HepG2 (cell line): ENCODE measurements at places on chromosomes 1 and 21. TPM values are rescaled to one million over a fixed set of nuclear protein-coding genes. Genes with fewer than 3 reads are reported as not detected.

- no peak for DNase-seq
Observed at GRCh38 chr1:227779021-227779441, 36.4 kb upstream of the PRSS38 start.

GRCh38 chr21:32726839-32727686 is 750 bp downstream of the SYNJ1 start:
- DNase-seq = no peak

DNA sequence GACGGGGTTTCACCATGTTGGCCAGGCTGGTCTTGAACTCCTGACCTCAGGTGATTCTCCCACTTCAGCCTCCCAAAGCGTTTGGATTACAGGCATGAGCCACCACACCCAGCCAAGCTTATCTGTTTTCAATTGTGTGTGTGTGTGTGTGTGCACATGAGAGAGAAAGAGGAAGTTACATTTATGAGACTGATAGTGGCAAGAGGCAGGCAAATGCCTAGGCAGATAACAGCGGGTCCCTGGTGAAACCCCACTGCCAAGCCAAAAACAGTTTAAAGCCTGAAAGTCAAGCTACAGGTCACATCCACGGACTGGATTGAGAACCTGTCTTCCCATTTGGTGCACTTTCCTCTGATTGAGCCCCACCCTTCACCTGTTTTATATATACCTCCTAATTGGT is 35.1 kb upstream of the IFNGR2 start:
- DNase-seq = no peak

PADI2 gene
- not detected in 2 replicates for polyA plus RNA-seq

GRCh38 chr1:151369302-151369610 is 3.2 kb downstream of the SELENBP1 start:
- no peak for DNase-seq

DNA sequence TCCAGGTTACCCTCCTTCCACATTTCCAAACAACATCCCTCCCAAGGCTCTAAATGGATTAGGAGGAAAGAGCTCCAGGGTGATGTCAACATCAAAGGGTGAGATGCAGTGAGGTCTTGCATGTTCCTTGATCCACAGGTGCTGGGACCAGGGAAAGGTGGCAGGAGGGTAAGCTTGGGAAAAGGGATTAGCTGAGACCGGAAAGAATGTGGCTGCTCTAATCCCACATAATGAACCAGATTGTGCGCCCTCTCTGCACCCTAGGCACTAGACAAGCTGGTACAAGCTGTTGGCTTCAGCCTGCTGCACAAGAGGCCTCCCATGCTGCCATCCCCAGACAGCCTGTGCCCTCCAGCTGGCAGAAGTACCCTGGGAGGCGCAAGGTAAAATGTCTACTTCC is 34.9 kb downstream of the PLXNA2 start:
- no peak for DNase-seq

PLEKHG5 gene
- 1.9 and 2.6 TPM in 2 replicates for polyA plus RNA-seq

NASP gene
- 105 and 132 TPM in 2 replicates for polyA plus RNA-seq

FAM167B gene
- 0.70 and 1.1 TPM in 2 replicates for polyA plus RNA-seq

GRCh38 chr21:39705849-39706248 is 39.1 kb upstream of the IGSF5 start:
- DNase-seq = no peak

GRCh38 chr1:90325168-90325567 is 330.3 kb downstream of the ZNF326 start:
- no peak for DNase-seq

DNA sequence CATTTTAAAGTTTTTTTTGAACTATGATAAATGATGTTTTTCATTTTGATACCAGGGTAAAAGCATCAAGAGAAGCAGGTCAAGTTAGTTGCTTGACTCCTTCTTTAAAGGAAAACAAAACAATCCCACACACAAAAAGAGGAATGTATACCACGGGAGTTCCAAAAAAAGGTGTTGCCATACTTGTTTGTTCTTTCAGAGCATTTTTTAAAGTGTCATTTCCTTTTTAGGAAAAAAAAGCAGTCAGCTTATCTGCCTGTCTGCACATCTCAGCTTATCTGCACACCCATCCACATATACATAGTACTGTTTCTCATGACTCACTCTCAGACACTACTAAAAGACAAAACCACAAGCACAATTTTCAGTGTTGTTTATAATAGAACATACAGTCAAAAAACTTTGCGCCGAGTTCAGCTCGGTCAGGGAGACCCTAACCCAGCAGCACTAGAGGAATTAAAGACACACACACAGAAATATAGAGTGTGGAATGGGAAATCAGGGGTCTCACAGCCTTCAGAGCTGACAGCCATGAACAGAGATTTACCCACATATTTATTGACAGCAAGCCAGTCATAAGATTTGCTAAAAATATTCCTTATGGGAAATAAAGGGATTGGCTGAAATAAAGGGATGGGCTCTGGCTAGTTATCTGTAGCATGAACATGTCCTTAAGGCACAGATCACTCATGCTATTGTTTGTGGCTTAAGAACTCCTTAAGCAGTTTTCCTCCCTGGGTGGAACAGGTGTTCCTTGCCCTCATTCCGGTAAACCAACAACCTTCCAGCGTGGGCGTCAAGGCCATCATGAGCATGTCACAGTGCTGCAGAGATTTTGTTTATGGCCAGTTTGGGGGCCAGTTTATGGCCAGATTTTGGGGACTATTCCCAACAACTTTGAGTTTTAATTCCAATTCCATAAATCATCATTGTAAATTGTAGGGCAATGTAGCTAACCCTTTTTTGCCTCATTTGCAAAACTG is 11.4 kb upstream of the MNDA start:
- DNase-seq = no peak
